ENCODE measurements at places on chromosomes 6 and 20.

GRCh38 chr6:4308364-4308763 lies 173.0 kb upstream of the ECI2 start:
- DNase-seq, result no peak

DNA sequence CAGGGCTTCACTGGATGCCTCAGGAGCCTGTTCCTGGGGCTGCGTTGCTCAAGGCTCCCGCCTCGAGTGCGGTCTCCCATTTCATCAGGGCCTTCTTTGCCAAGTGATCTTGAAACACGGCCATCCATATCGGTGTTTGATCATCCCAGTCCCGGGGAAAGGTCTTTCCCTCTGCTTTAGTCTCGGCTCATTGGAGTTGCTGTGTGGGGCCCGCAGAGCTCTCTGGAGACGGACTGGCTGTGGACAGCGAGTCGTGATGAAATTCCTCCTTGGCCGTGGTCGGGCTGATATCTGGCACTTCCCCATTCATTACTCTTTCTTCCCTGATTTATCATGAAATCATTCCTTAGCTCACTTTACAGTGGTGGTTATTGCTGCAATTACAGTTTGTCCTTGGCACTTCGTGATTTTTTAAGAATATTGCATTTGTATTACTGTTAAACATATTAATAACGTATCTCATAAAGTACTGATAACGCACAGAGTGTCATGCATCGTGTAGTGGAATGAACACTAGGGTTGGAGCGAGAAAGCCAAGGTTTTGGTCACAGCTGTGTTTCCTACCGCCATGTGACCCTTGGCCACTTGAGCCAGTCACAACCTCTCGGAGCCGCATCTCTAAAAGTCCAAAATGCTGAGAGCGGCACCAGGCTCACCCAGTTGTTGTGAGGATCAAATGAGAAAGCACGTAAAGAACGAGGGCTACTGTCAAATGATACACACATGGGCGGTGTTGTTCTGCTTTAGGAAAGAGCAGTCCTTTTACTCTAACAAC lies 71.8 kb downstream of the MTHFD1L start:
- DNase-seq, result no peak

GRCh38 chr6:163191704-163192537 lies 222.6 kb upstream of the QKI start:
- DNase-seq, result no peak

DNA sequence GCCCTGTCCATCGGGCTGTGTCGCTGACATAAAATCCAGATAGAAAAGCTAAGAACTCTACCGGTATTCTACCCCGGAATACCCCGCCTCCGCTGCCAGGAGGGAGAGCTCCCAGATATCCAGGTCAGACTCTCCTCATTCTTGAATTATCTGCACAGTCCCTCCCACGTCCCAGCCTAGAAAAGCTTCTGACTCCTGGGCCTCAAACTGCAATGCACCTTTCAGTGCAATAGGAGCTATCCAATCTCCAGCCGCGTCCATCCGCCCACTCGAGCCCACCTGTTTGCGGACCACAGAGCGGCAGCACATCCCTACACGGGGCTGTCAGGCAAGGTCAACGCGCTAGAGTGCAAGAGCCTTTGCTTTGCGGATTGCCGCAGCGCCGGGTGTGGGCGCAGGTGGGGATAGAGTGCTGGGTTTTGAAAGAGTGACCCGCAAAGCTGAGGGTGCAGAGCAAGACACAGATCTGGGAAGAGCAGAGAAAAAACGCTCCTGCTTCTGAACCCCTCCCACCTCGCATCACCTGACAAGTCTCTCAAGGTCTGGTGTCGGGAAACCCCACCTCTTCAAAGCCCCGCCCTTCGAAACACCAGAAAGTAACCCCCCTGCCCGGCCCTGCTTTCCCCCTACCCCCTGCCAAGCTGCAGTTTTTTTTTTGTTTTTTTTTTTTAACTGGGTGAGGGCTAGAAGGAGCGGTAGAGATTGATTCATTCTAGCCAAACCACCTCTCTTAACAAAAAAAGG lies 1.3 kb downstream of the TAPBP start:
- DNase-seq, result peak; percentile 39

DNA sequence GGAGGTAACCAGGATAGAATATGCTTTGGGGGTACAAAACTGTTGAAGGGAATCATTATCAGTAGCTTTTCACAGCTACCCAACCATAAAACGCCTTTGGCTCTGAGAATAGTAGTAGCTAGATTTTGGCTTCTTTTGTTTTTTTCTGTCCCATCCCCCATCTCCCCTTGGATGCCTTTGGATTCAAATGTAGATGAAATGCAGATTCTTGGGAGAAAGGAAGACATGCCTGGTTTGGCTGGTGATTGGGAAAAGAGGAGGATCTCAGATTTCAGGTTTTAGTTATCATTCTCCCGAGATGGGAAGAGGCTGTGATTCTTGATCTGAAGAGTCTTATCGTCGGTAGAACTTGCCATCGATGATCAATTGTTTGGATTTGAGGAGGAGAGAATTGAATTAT lies 3.5 kb upstream of the CDYL start:
- no peak for DNase-seq

- no peak for DNase-seq
Observed at GRCh38 chr6:37668251-37668650, 29.4 kb downstream of the MDGA1 start.

DNA sequence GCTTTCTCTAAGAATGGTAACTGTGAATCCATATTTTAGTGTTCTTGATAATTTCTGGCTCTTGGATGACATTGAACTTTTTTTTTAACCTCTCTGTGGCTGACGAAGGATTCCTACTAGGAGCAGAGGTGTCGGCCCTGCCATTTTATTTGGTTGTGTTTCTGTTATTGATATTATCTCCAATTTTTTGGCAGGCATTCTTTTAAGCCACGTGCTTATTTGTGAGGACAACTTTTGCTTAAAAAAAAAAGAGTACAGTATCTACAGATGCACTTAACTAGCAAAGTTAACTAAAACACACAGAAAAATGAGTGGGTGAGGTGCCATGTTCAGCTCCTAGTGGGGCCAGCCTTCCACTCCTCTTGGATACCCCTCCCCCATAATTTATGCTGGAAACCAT lies 1.1 kb downstream of the FANCE start:
- DNase-seq, result no peak

DNA sequence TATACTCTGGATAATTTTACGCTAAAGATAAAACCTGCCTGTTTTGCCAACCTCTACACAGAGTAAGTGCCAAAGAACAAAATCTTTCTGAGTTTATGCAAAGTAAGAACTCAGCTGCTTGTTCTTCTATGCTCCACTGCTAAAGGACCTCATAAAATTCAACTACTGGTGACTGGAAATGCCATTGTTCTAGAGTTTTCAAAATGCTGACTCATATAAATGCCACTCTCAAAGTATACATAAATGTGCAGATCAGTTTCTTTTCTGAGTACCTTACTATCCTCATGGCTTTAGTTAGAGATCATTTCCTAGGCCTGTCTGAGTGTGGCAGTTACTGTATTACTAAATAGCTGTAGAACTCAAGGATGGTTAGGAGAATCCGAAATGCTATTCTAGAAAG lies 45.6 kb downstream of the LYRM4 start:
- DNase-seq, result no peak

DNA sequence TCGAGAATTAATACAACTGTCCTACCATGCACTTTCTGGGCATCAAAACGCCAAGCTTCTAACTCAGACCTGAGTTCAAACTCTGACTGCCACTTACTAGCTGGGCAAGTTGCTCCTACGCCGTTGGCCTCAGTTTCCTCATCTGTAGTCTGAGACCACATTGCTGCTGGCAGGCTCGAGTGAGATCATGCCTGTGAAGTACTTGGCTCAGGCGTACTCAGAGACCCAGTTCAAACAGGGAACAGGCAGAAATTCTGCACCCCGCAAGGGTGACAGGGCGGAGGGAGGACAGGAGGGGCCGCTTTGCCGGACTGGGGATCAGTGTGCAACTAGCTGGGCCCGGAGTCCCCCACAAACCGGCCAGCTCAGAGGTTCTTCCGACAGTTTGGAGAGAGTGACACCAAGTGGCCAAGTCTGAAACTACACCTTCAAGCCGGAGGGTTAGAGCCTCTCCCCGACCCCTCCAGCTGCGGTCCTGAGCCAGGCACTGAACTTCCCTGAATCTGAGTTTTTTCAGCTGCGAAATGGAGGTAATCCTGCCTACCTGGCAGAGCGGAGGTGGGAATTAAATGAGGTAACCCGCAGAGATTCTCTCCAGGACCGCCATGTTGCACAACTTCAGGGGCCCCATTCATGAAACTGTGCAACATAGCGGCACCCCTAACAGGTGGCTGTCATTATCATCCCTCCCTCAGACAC lies 46.0 kb upstream of the PTPN1 start:
- DNase-seq, result no peak

DNA sequence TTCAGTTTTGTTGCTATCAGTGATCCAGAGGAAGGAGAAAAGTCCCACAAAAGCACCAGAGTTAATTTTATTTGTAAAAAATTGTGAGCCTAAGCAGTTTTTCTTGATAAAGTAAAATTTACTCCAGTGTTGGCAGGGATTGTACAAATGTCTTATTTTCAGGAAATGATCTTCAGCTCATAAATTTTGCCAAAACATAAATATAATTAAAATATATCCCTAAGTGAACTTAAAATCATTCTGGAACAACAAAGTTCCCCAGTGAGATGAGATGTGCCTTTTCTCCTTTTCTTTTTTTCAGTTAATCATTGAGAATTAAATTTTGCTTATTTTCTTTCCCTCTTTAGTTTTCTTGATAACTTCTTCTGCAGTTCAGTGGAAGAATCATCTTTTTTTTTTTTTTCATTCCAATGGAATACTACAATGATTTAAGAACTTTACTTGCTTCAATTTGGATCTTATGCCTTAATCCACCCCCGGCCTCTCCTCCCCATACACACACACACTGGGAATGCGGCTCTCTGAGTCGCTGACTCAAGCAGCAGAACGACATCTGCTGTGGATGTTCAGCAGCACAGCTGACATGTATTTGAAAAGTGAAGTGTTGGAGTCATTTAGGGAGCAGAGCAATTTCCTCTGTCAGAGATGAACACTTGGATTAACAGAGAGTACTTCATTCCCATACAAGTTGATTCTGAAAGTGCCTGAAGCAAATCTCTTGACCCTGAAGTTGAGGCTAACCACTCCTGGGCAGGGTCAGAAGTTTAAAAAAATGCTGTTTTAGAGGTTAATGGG lies 27.7 kb upstream of the LAMA4 start:
- no peak for DNase-seq

- no peak for DNase-seq
Observed at GRCh38 chr6:91149246-91149955, 562.5 kb upstream of the MAP3K7 start.

DNA sequence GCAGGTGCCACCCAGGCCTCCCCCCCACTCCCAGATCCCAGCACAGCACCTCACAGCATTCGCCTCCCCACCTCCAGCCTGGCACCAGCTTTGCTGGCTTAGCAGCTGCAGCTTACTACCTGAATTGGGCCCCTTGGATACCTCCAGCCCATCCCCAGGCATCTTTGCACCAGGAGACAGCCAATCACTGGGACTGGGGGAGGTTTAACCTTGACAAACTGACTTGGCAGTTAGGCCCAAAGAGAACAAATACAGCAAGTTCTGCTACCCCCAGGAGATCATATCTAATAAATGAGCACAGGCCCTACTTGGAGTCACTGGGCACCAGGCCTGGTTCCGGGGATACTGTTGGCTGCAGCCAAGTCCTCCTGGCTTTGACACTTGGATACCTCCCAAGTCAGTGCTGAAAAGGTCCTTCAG lies 8.8 kb downstream of the PDRG1 start:
- DNase-seq, result no peak

DNA sequence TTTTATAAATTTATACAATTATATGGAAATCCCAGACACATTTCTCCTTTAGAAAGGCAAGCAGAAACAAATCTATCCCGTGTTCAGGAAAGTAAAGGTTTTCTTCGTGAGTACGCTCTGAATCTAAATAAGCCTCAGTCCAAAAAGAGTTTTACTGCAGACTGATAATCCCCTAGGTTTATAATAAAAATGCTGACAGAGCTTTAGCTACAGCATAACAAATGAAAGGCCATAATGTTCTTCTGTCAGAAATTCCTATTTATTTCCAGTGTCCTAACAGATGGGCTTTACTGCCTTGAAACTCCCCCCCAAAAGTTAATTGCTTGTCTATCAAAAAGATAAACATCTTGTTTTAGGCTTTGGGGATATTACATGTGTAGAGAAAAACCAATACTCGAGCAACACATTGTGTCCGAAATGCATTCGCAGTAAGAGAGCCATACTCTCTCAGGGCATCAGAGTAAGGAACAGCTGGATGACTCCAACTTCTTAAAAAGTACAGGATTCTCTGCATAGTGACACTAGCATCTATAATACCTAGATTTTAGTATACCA lies 109.0 kb downstream of the PRKN start:
- no peak for DNase-seq

DNA sequence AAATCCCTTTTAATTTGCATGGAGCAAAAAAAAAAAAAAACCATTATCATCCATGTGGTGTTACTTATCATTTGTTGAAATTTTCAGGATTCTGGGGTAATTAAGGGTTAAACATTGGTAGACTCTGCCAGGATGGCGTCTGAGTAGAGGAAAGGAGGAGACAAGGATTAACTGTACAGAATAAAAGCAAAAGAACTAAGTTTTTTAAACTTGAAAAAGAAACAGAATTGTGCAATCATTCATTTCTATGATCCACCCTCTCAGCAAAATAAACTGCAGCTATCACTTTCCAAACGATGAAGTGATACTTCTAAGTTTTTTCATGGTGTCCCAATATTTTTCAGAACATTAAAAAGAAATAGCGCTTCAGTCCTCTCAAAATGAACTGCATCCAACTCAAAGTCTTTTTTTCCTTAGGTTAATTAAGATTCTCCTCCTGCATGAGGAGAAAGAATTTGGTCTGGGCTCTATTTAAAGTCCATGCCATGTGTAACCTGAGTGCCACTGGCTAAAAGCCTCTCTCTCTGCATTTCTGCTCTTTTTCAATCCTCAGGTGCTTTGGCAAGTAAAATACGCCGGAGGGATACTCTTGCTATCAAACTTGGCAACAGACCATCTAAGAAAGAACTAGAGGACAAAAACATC lies 69.5 kb upstream of the LTV1 start:
- no peak for DNase-seq

- DNase-seq, result no peak
Observed at GRCh38 chr6:89118931-89119330, 1.1 kb upstream of the SRSF12 start.

All from GF-D8 (cell line).